ENCODE measurements at places on chromosomes 11 and 22.

DNA sequence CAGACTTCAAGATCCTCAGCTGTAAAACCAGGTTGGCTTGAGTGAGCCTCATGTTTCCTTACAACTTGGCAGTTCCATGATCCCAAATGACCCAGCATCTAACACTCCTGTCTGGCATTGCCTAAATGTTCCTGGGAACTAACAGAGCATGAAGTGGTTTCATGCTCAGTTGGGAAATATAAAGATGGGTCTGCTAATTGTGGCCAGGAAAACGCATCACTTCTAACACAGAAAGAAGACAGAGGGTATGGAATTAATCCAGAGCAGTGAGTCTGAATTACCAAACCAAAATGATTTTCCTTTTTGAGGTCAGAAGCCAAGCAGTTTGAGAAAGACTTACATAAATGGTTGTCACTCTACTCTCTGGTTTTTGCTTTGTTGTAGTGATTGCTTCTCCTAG lies 60.5 kb upstream of the MMP13 start:
- DNase-seq: no peak

DNA sequence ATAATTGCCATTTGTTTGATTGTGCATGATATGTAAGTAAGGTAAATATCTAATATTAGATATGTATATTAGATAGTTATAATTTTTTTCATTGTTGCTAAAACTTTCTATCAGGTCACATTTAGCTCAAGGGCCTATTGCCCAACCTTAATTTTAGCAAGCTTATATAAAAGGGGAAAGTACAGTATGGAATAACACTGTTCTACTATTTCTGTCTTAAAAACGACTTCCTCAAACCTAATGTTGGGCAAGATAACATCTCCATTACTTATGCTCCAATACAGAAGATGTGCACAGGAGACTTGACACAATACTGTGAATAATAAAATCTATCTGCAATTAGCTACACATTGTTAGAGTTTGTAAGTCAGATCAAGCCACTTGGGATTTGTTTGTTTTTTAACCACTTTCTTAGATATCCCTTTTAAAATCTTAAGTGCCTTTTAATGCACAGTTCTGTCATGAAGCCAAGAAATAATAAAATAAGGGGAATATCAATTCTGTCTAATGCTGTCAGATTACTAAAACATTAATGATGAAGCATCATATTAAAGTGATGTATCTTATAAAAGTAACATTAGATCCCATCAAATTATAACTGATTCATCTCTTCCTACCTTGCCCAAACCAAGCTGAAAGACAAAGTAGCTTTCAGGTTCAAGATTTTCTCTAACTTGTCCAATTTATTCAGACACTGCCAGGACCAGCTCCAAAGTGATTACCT lies 98.1 kb downstream of the SIK3 start:
- no peak for DNase-seq

DNA sequence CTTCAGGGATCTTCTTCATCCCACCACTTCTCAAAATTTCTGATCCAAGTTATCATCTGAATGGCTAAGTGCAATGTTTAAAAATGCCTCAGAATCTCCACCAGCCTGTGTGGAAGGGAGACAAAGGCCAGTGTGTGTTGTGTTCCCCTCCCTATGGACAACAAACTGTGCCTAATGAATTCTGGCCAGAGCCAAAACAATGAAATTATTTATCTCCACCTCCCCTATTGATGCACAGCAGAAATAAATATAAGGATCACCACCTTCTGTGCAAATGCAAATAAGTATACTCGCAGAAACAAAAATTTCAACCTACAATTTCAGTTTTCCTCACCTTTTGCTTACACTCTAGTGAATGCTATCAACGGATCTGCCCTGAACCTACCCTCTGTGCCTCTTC lies 75.8 kb downstream of the GAB2 start:
- DNase-seq: no peak

GRCh38 chr22:37266581-37267134 lies 15.7 kb upstream of the CYTH4 start:
- no peak for DNase-seq

GRCh38 chr11:124798991-124799347 lies 1.2 kb downstream of the MSANTD2 start:
- no peak for DNase-seq

DNA sequence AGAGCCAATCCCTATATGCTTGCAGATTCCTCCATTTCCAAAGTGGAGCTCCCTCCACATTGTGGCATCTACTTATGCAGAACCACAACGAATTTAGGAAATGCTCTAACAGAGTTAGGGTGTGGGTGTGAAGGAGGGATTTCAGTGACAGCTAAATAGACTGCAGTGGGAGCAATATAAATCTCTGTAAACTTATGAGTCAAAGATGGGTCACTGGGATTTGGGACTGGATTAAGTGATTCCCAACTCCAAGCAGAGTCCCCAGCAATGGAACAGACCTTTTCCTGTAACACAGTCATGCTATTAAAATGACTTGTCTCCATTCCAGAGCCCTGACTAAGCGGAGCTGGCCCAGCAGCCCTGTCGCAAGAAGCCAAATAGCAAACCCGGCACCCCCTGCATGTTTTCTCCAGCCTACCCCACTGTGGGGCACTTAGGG lies 36.6 kb downstream of the RPL27A start:
- no peak for DNase-seq

GRCh38 chr22:27644566-27644965 lies 157.0 kb downstream of the MN1 start:
- no peak for DNase-seq

- no peak for DNase-seq
Observed at GRCh38 chr22:24926849-24927579, 19.5 kb downstream of the LHFPL7 start.

DNA sequence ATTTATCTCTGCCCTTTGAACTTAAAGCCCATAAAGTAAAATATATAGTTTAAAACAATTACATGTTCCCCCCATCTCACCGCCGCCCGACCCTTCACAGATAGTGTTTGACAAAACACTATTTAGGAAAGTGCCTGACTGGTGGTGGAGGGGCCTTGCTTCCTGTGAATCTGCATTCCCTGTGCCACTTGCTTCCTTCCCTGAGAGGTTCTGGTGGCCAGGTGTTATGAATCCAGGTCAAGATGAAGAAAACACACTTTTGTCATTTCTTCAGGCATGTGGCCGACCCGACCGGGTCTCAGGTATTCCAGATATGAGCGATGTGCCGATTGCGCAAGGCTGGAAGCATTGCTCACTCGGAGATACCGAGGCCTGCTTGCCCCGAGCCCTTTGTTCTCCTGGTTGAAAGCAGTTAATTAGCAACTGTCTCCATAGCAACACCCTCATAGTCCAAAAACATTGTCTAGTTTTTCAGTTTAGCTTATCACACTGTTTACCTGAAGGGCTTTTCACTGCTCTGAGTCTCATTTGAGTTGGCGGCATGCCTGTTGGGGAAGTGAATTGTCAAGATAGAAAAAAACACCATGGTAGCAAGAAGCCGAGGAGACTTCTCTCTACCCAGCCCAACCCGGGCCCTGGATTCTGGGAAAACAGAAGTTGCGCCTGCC lies 128.3 kb downstream of the TEAD1 start:
- DNase-seq: no peak

- no peak for DNase-seq
Observed at GRCh38 chr11:11931461-11932055, 76.9 kb downstream of the DKK3 start.

DNA sequence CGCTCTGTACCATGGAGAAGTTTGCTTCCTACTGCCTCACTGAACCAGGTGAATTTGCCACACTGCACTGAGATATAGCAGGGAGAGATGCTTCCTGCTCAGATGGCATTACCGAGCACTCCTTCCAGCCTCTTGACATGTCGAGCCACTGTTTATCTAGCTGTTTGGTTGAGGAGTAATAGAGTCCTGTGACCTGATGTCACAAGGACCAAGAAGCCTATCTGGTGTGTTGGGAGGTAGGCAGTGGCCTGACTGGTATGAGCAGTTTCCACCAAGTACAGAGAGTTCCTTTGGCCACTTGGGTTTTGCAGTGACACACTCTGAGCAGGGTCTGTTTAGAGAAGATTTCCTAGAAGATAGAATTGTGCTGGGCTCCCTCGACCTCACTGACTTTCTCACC lies 5.2 kb downstream of the ACAD8 start:
- DNase-seq: no peak

- DNase-seq: no peak
Observed at GRCh38 chr11:127791844-127792243, 791.3 kb upstream of the KIRREL3 start.

DNA sequence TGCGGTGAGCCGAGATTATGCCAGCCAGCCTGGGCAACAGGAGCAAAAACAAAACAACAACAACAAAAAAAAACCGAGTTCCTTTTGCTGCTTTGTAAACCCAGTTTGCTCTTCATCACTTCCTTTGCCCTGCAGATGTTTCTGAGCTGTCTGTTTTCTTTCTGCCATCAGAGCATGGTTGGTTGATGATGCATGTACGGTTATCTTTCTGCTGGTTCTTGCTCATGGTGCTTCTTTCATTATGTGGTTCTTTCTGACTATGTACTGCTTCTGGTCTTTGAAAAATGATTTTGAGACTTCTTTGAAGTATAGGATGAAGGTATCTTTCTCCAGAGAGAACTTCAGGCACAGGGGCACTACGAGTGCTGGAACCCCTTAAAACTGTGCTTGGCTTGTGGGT lies 13.2 kb downstream of the TANGO2 start:
- no peak for DNase-seq

GRCh38 chr11:4418403-4418802 lies 24.9 kb upstream of the TRIM21 start:
- DNase-seq: no peak

DNA sequence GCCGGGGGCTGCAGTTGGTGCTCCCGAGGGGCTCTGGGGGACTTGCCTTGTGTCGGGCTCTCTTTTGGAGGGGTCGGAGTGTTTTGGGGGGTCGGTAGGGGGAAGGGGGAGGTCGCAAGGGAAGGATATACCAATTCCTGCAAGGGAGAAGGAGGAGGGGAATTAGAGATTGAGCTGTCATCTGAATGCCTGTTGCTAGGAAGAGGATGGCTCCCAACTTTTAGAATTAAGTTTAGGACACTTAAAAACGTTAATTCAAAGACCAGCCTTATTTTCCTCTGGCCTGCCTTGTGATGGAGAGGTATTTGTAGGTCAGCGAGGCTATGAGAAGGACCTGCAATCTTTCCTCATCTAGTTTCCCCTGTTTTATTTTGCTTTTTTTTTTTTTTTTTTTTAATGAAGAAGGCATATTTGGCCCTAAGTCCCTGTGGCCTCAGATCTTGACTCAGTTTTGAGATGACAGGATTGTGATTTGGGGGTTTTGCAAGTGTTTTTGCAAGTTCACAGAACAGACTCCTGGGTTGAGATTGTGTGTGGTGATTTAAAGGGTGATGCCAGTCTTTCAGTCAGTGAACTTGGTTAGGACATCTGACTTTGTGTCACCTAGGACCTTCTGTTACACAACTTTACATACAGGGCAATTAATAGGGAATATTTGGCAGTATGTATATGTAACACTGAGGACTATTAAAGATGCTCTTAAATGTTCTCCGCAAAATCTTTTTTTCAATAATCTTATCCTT lies 672 bp downstream of the TMEM135 start:
- no peak for DNase-seq

DNA sequence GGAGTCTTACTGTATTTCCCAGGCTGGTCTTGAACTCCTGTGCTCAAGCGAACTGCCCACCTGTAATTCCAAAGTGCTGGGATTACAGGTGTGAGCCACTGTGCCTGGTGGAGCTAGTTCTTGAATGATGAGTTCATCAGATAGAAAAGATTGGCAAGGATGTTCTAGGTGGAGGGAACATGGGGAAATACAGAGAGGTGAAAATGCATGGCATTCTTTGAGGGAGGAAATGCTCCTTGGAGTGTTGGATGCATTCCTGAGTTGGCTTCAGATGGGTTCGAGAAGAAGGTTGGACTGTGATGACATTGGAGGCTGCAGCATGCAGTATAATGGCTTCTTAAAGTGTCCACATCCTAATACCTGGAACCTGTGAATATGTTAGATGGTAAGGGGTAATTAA lies 4.4 kb downstream of the DDX10 start:
- DNase-seq: no peak

DNA sequence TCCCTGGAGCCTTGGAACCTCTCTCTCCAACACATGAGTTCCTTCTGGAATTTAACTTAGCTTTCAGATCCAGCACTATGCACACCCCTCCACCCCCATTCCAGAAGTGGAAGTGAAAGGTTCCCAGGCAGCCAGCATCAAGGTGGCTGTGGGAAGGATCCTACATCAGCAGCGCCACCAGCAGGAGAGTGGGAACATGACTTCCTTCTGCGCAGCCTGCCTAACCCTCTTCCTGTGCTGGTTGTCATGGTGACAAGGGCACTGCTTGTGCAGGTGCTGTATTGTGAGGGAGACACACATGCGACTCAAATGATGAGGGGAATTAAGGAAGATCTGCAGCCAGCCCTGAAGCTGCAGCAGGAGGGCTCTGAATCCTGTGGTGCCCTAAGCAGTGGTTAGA lies 904.5 kb upstream of the API5 start:
- no peak for DNase-seq

DNA sequence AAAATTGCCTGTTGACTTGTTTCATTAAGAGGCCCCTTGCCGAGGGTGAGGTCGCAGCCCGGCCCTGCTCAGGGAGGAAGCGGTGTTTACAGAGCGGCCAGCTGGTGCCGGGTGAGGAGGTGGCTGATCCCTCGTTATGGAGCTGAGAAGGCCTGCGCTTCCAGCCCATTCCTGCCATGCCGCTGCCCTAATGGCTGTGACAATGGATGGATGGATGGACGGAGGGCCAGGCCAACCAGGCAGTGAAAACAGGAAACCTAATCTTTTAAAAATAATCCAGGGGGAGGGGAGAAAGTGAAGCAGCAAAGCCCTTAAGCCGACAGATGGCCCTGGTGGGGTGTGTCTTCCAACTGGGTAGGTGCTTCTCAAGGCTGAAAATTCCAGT lies 38.5 kb downstream of the BCR start:
- DNase-seq: peak; percentile 63

GRCh38 chr11:126282361-126282735 lies 545 bp upstream of the TIRAP start:
- no peak for DNase-seq

- DNase-seq: no peak
Observed at GRCh38 chr11:1648653-1649420, 19.3 kb downstream of the KRTAP5-5 start.

DNA sequence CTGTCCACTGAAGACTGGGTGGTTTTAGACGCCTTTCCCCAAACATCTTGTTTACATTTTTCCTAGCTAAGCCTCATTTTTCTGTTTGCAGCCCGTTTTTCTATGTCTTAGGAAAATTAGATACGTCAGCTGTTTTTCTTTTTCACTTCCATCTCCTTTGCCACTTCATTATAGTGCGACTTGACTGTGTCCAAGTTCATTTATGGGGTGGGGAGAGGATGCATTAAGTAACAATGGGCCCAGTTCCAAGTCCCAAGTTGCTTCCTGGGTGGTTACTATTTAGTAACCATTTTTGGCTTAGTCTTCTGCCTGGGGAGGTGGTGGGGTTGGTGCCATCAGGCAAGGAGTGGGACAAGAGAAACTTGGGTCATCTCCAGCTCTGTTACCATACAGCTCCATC lies 83.0 kb downstream of the TRAF6 start:
- DNase-seq: no peak

GRCh38 chr11:85875505-85875904 lies 20.3 kb downstream of the CCDC83 start:
- no peak for DNase-seq

All from natural killer cell treated with Interleukin-12 subunit alpha and Interleukin-12 subunit beta and Interleukin-15 and Interleukin-18, amount 100 ng/mL, for 72 hours (primary cell).